ENCODE measurements at places on chromosomes 5 and 9.

GRCh38 chr9:132295181-132295580 lies 59.6 kb downstream of the SETX start:
- DNase-seq = no peak

- DNase-seq = no peak
Observed at GRCh38 chr5:173591056-173591514, 25.4 kb downstream of the BOD1 start.

GRCh38 chr5:10594591-10595210 lies 30.8 kb downstream of the ANKRD33B start:
- DNase-seq = no peak

GRCh38 chr5:173391031-173391430 lies 62.8 kb upstream of the STC2 start:
- DNase-seq = no peak

GRCh38 chr9:109403116-109403515 lies 82.3 kb upstream of the EPB41L4B start:
- no peak for DNase-seq

DNA sequence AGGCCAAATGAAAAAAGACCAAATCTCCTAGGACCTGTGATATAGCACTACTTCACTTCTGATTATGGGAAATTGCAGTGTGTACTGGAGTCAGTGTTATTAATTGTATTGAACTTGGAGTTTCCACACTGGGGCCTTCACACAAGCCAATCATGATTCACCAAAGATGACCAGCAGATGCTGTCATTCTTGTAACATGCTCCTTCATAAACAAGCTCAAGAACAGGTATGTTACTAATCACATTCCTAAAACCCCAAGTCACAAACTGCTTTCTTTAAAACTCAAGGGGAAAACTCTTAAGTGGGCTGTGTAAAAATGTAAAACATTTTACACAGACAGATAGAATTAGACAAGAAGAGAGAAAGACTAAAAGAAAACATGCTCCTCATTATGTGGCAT lies 5.6 kb downstream of the KLHL3 start:
- DNase-seq = no peak

GRCh38 chr5:159415301-159415937 lies 85.1 kb upstream of the IL12B start:
- no peak for DNase-seq

DNA sequence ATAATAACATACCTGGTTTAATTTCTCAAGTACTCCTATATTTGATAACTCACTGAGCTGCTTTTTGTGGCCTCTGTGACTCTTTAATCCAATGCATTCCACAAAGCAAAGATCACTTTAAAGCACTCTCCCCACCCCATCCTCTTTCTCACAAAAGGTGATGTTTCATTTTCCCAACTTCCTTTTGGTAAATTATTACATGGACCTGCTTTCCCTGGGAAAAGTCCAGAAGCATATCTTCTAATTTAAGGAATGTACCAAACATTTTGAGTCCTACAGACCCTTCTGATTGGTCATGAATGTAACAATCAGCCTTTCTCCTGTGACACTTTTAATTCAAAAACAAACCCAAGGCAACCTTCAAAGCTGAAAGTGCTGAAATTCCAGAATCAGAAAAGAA lies 71.1 kb downstream of the MLLT3 start:
- no peak for DNase-seq

DNA sequence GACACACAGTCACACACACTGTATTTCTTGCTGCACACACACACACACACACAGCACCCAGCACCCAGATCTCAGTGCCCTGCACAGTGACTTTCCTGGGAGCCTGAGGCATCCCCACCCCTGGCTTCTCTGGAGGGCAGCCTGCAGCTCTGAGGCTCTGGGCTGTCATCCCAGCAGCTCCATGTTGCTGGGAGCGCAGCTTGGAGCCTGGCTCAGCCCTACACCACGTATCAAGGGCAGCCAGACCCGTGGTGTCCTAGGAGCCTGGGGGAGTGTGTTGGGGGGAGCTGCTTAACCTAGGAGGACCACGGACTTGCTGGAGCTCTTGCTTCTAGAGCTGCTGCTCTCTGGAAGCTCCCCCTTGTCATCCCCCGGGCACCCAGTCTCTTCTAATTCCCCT lies 5.2 kb downstream of the IER5L start:
- DNase-seq = no peak

- DNase-seq = no peak
Observed at GRCh38 chr9:115261656-115262081, 143.7 kb upstream of the TNC start.

DNA sequence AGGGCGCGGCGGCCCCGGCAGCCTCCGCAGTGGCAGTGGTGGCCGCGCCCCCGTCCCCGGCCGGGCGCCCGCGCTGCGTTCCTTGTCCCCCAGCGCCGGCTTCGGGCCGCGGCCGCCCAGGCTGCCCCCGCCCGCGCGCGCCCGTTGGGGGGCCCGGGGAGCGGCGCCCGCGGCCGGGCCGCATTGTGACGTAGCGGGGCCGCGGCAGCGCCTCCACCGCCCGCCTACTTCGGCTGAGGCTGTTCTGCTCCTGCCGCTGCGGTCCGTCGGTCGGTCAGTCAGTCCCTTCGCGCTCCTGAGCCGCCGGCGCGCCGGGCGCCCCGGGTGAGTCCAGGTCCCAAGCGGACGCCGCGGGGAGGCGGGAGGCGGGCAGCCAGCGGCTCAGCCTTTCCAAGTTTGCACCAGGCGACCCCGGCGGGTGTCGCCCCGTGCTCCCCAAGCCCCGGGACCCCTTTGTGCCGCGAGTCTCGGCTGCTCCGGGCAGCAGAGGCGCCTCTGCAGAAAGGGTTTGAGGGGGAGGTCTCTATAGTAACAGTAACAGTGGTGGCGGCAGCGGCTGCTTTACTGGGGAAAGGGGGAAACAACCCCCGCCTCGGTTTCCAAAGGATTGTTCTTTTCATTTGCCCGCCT lies at the start of gene SNCAIP:
SNCAIP (plus strand) TSS at position 277 of the 630 bp plus-strand sequence. CDS start 78,898 bp downstream, outside the sequence.
- DNase-seq = peak; percentile 36

- no peak for DNase-seq
Observed at GRCh38 chr9:105286098-105286497, 41.6 kb downstream of the SLC44A1 start.

GRCh38 chr9:75715360-75715759 lies 175.1 kb upstream of the PCSK5 start:
- no peak for DNase-seq

DNA sequence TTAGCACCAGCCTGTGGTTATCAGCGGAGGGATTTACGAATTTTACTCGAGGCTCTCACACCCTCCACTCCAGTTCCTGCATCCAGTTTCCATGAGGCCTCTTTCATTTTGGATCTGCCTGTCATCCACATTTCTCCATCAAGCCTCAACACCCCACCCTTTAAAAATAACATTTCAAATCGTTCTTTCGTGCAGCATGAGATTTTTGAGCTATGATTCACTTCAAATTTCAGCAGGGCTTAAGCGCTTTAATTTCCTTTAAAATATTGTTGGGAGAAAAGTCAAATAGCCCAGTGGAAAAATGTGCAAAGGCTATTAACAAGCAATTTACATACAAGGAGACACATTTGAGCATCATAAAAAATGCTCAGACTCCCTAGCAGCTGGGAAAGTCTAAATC lies 103.2 kb downstream of the MSX2 start:
- DNase-seq = no peak

- no peak for DNase-seq
Observed at GRCh38 chr5:124253203-124253810, 493.1 kb downstream of the ZNF608 start.

- DNase-seq = no peak
Observed at GRCh38 chr5:168314735-168315411, 23.4 kb downstream of the WWC1 start.

DNA sequence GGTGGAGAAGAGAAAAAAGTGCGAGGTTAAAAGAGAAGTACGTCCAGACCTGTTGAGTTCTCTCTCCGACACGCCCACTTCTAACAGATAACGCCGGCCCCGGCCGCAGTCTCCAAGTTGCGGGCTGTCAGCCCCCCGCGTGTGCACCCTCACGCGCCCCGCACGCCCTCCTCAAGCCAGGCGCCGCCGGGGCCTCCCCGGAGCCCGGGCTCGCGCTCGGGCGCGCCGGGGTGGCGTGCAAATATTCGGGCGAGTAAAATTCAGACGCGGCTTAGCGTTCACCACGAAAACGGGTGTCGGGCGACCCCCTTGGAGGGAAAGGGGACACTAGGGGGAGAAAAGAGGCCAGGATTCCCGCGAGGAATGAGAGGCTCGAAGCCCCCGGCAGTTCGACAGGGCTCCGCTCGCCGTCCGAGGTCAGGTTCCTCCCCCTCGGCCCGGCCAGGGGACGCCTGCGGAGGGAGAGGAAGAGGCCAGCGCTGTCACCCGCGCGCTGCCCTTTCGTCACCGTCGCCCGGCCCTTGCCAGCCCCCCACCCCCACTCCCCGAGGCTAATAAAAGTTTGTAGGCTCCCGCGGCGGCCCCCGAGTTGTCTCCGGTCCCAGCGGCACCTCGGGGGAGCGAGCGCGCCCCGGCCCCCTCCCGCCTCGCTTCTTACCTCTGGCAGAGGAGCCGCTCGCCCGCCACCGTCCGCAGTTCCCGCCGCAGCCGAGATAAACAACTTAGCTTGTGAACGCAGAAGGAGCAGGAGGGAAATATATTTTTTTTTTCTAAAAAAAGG lies 743 bp downstream of the NR3C1 start:
- peak; percentile 27 for DNase-seq

DNA sequence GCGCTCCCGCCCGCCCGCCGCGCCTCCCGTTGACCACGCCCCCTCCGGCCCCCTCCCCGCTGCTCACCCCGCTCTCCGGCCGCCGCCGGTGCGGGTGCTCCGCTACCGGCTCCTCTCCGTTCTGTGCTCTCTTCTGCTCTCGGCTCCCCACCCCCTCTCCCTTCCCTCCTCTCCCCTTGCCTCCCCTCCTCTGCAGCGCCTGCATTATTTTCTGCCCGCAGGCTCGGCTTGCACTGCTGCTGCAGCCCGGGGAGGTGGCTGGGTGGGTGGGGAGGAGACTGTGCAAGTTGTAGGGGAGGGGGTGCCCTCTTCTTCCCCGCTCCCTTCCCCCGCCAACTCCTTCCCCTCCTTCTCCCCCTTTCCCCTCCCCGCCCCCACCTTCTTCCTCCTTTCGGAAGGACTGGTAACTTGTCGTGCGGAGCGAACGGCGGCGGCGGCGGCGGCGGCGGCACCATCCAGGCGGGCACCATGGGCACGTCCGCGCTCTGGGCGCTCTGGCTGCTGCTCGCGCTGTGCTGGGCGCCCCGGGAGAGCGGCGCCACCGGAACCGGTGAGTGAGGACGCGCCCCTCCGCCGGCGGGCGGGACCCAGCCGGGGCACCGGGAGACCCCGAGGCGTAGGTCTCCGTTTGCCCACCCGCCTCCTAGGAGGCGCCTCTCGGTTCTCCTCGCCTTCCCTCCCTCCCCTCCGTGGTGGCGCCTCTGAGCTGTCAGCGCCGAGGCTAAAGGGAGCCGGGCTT lies at the start of gene VLDLR:
VLDLR (plus strand) TSS at position 66 of the 739 bp plus-strand sequence; CDS start at position 469, 403 bp downstream.
- peak; percentile 34 for DNase-seq

GRCh38 chr9:98913705-98914104 lies 30.0 kb upstream of the COL15A1 start:
- no peak for DNase-seq

DNA sequence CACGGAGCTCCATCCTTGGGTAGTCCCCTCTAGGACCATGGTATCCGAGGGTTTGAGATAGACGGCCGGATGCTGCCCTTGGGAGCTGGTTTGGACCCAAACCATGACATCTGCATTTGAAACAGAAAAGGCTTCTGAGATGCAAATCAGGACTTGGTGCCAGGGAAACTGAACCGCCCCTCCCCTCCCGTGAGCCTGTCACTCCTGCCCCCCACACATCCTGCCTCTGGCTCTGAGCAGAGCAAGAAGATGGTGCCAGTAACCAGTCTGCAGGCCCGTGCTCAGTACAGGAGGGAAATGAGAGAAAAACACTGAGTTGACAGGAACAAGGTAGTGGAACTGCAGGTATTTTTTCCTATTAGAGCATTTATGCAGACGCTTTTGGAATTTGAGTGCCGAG lies 18.6 kb downstream of the ARPC5L start:
- DNase-seq = no peak

GRCh38 chr5:116411101-116411571 lies 163.5 kb downstream of the SEMA6A start:
- DNase-seq = no peak

GRCh38 chr5:96257904-96258303 lies 175.1 kb downstream of the PCSK1 start:
- no peak for DNase-seq

- no peak for DNase-seq
Observed at GRCh38 chr9:126306071-126306647, 20.5 kb upstream of the MVB12B start.

GRCh38 chr9:83775932-83776331 lies 41.6 kb downstream of the GKAP1 start:
- no peak for DNase-seq

GRCh38 chr9:114641967-114642366 lies 15.6 kb downstream of the TEX53 start:
- no peak for DNase-seq

GRCh38 chr9:105969636-105970035 lies 275.3 kb downstream of the TMEM38B start:
- DNase-seq = no peak

GRCh38 chr5:96242571-96242970 lies 190.5 kb downstream of the PCSK1 start:
- no peak for DNase-seq

DNA sequence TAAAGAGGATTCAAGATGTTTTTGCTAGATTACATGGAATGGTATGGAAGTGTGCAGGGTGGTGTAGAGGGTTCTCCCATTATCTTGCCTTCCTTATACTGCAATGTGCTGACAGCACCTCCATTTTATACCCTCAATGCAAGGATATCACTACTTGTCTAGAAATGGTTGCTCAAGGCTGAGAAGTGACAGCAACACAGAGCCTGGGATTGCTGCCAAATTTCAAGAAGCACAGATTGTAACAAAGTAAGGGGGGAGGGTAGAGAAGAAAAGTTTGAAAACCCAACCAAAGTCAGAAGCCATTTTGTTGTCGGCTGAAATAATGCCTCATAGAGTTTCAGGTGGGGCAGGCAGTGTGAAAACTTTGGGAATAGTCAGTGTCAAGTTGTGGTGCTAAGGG lies 29.8 kb downstream of the PCDHAC2 start:
- DNase-seq = no peak

DNA sequence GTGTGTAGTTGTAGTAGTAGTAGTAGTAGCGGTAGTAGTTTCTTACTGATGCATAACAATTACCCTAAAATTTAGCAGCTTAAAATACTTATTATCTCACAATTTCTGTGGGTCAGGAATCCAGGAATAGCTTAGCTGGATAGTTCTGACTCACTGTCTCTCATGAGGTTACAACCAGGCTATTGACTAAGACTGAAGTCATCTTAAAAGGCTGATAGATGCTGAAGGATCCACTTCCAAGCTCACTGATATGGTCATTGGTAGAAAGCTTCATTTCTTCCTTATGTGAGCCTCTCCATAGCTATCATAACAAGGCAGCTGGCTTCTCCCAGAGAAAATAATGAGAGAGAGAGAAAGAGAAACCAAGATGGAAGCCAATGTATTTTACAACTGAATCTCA lies 147.5 kb upstream of the FBXL17 start:
- no peak for DNase-seq

GRCh38 chr5:145509336-145510136 lies 325.6 kb downstream of the PRELID2 start:
- no peak for DNase-seq

DNA sequence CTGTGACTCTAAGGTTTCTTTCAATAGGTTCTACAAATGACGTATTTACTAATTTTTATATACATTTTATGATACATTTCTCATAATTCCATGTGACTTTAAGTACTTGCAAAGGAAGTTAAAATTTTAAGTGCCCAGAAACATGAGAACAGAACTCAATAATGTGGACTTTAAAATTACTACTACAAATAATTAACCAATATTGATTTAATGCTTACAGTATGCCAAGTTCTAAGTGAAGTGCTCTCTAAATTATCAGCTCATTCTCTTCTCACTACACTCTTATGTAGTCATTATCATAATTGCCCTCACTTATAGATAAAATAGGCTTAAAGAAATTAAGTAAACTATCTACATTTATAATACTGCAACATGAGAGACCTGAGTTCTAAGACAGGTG lies 1690.7 kb upstream of the CDH9 start:
- DNase-seq = no peak

Data from progenitor cell of endocrine pancreas (in vitro differentiated cells).